DMS53 (cell line): ENCODE measurements at places on chromosomes 1 and 21.
A peak's percentile ranks its signal among the peaks of the same experiment; 100 is the strongest.

DNA sequence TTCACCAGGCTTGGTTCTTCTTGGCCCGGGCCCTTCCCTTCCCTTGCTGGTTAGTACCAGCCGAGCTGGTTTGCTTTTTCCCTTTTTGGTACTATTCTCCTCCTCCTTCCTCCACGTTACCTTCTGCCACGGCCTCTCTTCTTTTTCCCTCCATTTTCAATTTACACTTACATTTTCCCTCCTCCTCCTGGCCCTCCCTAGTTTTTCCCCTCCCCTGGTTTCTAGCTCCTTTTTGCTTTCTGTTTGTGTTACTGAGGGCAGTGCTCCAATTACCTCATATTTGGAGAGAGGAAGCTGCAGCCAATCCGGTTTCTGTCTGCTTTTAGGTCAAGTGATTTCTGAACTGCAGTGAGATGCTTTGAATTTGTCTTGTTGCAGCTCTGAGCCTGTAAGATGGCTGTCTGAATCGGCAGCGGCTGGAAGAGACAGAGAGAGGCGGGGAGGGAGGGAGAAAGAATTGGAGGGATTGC is 63.7 kb downstream of the MACF1 start:
- peak; percentile 89 for DNase-seq

GRCh38 chr1:5742801-5743200 is 249.4 kb downstream of the NPHP4 start:
- no peak for DNase-seq

- peak; percentile 22 for DNase-seq
These were observed 1.6 kb downstream of the PADI2 start for GRCh38 chr1:17117451-17118265.

DNA sequence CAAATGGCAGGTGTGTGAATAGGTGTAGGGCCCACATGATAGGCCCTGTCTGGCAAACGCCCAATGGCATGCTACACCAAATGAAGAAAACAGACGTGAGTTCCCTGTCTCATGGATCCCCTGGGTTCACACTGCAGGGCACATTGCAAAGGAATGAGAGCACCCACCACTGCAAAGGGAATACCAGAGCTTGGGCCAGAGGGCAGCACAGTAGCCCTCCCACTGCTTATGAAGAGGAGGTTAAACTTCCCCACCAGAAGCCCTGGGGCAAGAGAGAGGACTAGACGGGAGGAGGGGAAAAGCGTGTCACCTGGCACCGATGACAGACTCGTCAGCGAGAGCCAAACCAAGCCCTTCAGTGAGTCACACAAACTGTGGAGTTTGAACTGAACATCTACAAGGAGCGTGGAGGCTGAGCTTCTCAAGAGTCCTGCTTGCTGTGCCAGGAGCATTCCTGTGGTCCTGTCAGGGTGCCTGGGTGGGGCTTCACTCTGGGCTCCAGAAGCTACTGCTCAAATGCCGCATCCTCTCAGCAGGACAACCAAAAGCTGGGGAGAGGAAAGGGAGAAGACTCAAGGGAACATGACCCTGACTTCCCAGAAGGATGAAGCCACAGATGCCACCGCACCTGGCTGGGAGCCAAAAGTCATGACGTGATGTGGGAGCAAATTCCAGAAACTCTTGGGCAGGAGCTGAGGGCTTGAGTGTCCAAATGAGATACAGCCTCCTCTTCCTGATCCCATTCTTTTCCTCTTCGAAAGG is 61.1 kb downstream of the TOMM20 start:
- peak; percentile 95 for DNase-seq

GRCh38 chr1:40712997-40713396 is 21.5 kb downstream of the NFYC start:
- no peak for DNase-seq

DNA sequence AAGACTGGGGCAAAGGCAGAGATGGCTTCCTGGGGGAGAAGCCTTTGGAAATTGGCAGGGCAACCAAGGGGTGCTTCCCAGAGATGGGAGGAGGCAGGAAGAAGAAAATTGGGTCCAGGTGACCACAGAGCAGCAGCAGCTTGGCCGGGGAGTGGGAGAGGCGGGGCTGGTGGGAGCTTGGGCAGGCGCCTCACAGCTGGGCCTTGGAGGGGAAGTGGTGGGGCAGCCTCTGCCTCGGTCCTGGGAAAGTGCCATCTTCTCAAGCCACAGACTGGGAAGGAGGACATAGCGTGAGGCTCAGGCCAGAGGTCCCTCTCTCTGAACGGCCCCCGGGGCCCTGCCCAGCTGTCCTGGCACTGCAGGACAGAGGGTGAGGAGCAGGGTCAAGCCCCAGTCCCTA is 24.0 kb upstream of the WASF2 start:
- no peak for DNase-seq

GRCh38 chr1:113978863-113979702 is at the start of gene OLFML3:
TSS of gene OLFML3 (plus strand) at chr1:113979474. CDS start at chr1:113979517, 43 bp downstream.
- peak; percentile 94 for DNase-seq

DNA sequence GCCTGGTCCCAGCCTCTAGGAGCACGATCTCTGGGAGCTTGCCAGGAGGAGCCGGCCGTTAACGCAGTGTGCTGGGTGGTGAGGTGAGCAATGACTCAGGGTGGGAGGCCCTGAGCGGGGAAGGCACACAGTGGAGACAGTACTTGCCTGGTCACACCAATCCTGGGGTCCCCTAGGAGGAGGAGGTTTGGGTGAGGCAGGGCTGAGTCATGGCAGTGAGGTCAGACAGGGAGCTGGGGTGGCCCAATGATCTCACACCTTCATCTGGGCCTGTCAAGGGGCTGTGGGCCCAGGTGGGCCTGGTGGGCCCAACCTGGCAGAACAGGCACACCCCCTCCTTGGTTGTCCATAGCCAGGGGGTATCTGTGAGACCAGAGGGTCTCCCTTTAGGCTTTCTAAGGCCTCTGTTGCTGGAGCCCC is 8.6 kb upstream of the EDN2 start:
- DNase-seq, result peak; percentile 37

- DNase-seq, result no peak
These were observed 610.6 kb downstream of the KIF26B start for GRCh38 chr1:245765230-245766000.

DNA sequence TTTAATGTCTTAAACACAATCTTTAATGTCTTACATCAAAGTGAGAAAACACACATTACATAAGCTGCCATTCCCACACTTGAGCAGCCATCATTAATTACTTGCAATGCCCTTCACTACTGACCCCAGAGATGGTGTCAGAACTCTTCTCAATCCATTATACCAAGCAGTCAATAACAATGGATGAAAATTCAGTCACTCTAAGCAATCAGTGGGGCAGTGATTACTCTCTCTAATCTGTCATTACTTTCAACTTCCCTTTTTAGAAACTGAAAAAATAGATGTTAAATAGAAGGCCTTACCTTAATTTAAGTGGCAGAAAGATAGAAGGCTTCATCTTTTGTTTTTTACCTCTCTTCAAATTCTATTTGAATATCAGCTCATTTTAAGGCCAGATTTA is 9.7 kb upstream of the FRRS1 start:
- no peak for DNase-seq

DNA sequence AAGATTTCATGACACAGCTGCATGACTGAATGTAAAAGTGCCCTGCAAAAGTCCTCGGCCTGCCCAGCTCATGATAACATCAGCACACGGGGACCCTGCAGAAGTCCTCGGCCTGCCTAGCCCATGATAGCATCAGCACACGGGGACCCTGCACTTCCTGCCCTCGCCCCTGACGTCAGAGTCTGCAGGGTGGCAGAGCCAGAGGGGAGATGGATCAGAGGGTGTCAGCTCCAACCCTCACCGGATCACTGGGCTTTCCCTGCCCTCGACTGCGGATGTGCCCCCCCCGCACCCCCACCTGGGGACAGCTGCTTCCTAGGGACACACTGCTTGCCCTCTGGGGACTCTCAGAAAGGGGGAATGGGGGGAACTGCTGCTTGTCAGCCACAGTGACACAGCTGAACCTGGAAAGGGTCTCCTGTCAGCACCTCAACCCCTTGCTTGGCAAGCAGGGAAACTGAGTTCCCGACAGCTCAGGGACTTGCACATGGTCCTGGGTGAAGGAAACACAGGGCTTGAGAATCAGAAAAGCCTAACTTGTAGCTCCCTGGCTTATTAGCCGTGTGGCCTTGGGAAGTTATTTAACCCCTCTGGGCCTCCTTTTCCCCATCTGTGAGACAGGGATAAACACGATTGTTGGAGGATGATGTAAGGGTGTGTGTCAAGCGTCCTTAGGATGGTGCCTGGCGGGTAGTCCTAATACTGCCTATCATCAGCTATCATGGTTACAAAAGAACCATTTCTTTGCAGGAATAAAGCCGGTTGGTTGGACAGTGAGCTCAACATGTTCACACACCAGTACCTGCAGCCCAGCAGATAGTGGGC is 8.3 kb upstream of the MIIP start:
- DNase-seq, result no peak

- DNase-seq, result no peak
These were observed 37.7 kb downstream of the DHRS3 start for GRCh38 chr1:12580054-12580887.

GRCh38 chr1:117680316-117681002 is 74.6 kb downstream of the TENT5C start:
- no peak for DNase-seq

GRCh38 chr1:109846162-109846561 is 64.5 kb upstream of the CSF1 start:
- peak; percentile 89 for DNase-seq

- DNase-seq, result peak; percentile 91
These were observed 165.9 kb downstream of the SDCCAG8 start for GRCh38 chr1:243421784-243422183.

DNA sequence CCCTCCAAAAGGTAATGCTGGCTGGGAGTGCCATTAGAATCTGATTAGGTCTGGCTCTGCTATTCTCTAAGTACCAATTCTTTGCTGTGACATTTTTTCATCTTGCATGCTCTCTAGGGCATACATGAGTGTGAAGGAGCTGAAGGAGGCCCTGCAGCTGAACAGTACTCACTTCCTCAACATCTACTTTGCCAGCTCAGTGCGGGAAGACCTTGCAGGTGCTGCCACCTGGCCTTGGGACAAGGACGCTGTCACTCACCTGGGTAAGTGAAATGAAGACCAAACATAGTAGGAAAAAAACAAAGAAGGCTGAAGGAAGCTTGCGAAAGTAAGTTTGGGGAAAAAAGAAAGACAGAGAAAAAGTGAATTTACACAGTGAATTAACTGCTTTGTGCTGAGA is 207.9 kb downstream of the PAPPA2 start:
- DNase-seq, result peak; percentile 67

- peak; percentile 94 for DNase-seq
These were observed 1.5 kb downstream of the NAXE start for GRCh38 chr1:156592910-156593660.

DNA sequence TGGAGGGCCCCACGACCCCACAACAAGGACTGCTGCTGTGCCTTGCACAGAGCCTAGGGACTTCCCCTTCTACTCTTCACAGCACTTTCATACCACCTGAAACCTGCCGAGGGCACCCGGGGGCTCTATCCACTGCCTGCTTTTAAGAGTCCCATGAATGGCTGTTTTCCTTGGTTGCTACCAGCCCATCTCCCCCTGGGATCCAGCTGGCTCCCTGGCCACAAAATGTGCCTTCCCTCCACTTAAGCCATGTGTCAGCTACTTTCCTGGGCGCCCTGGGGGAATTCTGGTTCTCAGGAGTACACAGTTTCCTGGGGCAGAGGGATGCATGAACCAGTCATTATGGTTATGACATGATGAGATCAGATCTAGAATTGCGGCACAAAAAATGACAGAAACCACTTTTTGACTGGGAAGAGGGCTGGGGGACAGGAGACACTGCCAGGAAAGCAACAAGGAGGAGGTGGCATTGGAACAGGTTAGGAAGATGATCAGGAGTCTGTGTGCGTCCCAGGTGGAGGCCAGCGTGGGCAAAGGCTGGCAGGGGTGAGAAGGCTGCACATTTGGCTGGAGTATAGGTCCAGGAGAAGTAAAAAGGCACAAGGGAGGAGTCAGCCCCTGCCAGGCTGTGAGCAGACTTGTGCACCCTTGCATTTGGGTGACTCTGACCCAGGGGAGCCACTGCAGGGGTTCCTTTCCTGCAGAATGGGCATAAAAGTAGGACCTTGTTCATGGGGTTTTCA is 3.2 kb upstream of the TNFRSF8 start:
- DNase-seq, result no peak

DNA sequence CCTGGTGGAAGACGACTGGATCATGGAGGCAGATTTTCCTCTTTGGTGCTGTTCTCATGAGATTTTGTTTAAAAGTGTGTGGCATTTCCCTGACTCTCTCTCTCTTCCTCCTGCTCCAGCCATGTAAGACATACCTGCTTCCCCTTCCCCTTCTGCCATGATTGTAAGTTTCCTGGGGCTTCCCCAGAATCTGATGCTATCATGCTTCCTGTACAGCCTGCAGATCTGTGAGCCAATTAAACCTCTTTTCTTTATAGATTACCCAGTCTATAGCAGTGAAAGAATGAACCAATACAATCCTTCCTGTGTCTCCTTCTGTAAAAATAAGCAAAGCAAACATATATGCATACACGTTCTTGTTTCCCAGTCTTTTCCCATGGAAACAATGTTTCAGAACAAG is 273.2 kb downstream of the DYRK1A start:
- no peak for DNase-seq

- DNase-seq, result peak; percentile 78
These were observed 653 bp downstream of the FNDC10 start for GRCh38 chr1:1599030-1599934.

GRCh38 chr1:20530901-20531300 is 21.5 kb upstream of the FAM43B start:
- peak; percentile 38 for DNase-seq

DNA sequence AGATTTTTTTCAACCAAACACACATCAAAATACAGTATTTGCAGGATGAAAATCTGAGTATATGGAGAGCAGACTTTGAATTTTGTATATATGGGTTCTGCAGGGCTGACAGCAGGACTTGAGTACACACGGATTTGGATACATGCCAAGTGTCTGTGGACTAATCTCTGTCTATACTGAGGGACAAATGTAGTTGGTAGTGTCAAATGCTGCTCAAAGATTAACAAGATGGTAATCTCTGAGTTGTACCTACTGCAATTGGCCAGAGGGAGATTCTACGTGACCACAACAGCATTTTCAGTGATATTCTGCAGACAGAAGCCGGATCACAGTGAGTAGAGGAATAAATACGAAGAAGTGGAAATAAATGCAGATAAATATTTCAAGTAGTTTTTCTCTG is 43.4 kb downstream of the SHCBP1L start:
- DNase-seq, result peak; percentile 50

- DNase-seq, result no peak
These were observed 362.3 kb downstream of the HLX start for GRCh38 chr1:221241592-221241991.

- DNase-seq, result no peak
These were observed 17.4 kb upstream of the LRRC3 start for GRCh38 chr21:44437696-44438431.

DNA sequence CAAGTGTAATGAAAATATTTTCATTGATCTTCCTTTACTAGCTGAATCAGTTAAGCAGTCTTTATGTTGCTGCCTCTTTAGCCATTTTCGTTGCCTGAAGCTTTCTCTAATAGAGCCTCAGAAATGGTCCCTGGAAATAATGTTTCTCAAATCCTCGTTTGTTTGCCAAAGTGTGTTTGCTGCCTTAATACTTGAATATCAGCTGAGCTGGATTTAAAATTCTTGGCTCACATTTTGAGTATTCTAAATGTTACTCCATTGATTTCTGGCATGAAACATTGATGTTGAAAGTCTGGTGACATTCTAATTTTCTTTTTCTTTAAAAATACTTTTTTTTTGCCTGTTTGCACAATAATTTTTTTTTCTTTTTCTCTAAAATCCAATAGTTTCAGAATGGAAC is 84.6 kb upstream of the SERBP1 start:
- DNase-seq, result no peak

- DNase-seq, result no peak
These were observed 43.3 kb downstream of the VTCN1 start for GRCh38 chr1:117167402-117167801.

- DNase-seq, result no peak
These were observed 132.9 kb upstream of the C1orf21 start for GRCh38 chr1:184253921-184254320.

- DNase-seq, result no peak
These were observed 241.8 kb upstream of the IRF2BP2 start for GRCh38 chr1:234851450-234852438.
